Temporal lobe (tissue), 4 donors: ENCODE measurements at places on chromosomes 5 and 9. TPM values are rescaled to one million over a fixed set of nuclear protein-coding genes. Genes with fewer than 3 reads are reported as not detected.

The PSD2 gene
- total RNA-seq, result 31.2 TPM

The SMIM23 gene
- total RNA-seq, result not detected

The TMEM252 gene
- not detected for total RNA-seq

The C5orf63 gene
- total RNA-seq, result 3.4 TPM

The WDR55 gene
- 11.8 TPM for total RNA-seq

The NREP gene
- 551 TPM for total RNA-seq
